ENCODE measurements at places on chromosomes 4 and X. TPM values are rescaled to one million over a fixed set of nuclear protein-coding genes. Genes with fewer than 3 reads are reported as not detected.

FREM3 gene
- total RNA-seq, result 0.18 TPM

BRS3 gene
- total RNA-seq, result not detected

RHOXF1 gene
- total RNA-seq, result not detected

CLCN4 gene
- total RNA-seq, result 13.3 TPM

CETN2 gene
- 22.0 TPM for total RNA-seq

NKX3-2 gene
- total RNA-seq, result not detected

KDM5C gene
- total RNA-seq, result 62.6 TPM
